DND-41 (cell line): ENCODE measurements at places on chromosomes 1 and 21.

GRCh38 chr1:196890668-196891067 is 2.8 kb downstream of the CFHR4 start:
- DNase-seq = no peak

- DNase-seq = peak; percentile 42
These were observed 19.3 kb downstream of the AHCYL1 start for GRCh38 chr1:110003747-110004428.

DNA sequence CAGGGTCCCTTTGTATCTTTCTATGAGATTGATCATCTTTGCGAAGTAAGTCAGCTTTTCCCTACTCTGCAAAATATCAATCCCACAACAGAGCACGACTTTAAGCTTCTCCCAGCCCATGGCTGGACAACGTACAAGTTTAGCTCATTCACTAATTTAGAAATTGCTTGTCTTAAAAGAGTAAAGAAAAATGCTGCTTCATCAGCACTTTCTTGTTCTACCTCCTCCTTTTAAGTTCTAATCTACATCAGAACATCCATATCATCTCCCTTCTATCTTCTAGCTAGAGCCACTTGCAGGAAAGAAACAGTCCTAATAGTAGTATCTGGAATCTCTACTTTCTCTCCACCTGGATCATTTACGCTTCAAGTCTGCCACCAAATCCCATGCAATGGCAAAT is 441.2 kb upstream of the ESRRG start:
- DNase-seq = no peak

DNA sequence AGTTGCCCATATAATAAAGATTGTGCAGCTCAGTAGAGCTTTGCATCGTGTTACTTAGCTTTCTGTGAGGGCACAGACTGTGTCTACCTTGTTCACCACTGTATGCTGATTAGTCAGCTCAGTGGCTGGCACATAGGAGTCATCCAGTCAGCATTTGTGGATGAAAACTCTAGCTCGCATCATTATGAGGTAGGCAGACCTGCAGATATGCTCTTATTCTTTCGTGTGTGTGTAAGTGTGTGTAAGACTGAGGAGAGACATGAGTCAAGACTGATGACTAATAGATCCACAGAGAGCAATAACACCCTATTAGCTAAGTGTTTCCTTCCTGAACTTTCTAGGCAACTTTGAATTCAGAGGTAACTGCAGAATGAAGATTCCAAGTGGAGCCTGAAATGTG is 17.1 kb downstream of the TTF2 start:
- DNase-seq = no peak

DNA sequence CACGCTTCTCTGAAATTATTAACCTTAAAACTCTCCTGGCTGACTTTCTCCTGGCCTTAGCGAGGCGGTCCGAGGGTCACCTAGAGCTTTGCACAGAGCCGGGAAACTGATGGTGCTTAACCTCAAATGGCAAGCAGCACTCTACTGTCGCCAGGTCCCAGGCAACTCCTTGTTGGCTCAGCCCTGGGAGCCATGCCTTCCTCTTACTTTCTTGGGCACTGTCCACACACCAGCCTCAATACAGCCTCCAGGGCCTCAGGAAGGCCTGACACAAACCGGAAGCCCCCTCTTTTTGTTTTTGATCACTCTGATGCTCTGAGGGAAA is 3.8 kb downstream of the TRABD2B start:
- no peak for DNase-seq

DNA sequence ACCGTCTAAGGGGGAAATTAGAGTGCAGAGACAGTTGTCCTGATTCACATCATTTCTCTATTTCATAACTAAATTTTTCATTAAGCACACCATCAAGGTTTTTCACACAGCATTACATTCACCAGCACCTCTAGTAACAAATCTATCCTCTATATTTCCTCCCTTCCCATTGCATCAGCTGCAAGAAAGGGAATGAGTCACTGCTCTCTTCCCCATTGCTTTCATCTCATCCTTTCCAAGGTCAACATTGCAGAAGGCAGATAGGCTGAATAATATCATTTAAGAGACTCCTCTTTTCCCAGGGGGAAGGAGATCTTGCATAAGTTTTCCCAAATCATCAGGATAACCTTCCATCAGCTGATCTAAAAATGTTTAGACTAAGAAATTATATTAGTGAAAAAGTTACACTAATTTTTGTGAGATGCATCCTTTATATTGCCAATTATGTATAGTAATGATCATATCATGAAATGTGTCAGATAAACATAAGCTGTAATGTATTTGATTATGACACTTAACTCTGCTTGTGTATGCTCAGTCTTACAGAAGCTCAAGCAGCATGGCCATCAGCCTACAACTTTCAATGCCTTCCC is 4.3 kb downstream of the INTS7 start:
- DNase-seq = no peak

GRCh38 chr1:179042087-179042486 is 16.4 kb downstream of the FAM20B start:
- DNase-seq = no peak

DNA sequence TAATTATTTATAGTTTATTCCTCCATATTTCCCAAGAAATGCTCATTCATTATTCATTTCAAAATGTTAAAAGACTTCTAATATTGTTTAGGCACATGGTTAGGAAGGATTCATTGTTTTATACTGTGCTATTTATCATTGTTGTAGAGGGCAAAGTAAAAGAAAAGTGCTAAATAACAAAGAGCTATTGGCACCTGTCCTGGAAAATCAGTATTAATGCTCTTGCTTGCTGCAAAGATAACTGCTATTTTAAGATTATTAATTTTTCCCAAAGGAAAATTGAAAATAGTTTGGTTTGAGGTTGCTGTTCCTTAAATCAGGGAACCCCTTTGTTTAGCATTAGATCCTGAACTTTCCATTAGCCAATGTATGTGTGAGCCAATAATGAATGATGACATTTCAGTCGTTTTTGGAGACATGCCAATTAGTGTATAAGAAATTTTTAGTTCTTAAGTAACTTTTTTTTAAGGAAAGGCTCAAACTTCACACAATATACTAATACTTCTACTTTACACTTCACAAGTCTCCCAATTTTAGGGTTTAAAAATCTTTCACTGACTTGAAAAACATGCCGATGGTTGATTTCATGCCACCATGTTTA is 39.9 kb downstream of the EPB41 start:
- DNase-seq = no peak

- no peak for DNase-seq
These were observed 2.4 kb downstream of the IGSF21 start for GRCh38 chr1:18109756-18110597.

DNA sequence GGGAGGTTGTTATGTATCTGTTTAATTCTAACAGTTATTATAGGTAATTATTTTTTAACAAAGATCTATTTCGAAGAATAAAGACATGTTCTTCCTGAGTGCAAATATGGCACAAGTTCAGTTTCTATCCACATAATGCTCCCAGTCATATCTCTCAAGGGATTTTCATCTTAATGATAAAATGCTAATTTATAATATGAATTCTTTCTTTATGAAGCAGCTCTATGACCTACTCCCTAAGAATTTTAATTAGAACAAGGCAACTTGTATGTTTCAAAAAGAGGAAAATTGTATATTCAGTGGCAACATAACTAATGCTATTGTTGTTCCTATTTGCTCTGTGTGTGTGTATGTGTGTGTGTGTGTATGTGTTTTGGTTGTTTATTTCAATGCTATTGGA is 1222.1 kb upstream of the NCAM2 start:
- no peak for DNase-seq

DNA sequence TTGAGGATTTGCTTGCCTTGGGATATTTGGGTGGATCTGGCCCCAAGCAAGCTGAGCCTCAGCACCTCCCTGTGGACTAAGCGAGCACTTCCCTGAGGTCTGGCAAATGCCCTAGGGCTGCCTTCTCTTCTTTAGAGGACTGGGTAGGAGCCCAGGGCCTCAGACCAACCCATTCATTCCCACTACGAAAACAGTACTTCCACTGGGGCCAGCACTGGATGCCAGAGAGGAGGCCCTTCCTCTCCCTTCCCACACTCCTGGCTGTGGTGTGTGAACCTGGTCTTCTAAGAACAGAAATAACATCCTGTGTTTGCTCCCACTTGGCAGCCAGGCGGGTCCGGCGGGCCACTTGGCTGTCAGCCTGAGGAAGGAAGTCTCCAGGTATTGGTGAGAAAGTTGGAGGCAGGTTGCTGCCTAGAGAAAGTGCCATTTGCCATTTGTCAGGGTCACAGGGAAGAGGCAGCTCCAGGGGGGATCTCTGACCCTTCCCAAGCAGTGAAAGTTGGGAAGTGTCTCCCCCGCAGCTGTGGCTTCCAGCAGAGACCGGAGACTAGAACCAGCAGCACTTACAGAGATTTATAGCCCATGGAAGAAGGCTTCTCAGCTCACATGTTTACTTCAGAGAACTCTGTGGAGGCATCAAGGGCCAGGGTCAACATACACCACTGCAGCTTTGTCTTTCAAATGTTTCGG is 323.5 kb downstream of the SIPA1L2 start:
- no peak for DNase-seq

GRCh38 chr1:150560011-150560438 is 10.8 kb downstream of the ADAMTSL4 start:
- DNase-seq = peak; percentile 68

DNA sequence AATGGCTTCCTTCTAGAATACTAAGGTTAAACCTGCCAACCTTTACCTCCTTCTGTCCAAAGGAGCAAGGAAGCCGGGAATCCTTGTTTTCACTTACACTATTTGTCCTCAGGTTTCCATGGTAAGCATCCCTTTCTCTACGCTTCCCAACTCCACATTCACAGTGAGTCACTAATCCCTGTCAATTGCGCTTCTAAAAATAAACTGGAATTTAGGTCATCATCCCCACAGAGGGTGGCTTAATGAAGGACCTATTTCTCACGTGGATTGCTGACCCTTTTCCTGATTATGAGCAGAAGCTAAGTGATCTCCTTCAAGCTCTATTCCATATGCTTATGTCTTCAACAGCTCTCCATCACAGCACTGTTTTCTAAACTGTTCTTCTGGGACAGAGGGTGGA is 39.9 kb upstream of the ABCA4 start:
- no peak for DNase-seq

DNA sequence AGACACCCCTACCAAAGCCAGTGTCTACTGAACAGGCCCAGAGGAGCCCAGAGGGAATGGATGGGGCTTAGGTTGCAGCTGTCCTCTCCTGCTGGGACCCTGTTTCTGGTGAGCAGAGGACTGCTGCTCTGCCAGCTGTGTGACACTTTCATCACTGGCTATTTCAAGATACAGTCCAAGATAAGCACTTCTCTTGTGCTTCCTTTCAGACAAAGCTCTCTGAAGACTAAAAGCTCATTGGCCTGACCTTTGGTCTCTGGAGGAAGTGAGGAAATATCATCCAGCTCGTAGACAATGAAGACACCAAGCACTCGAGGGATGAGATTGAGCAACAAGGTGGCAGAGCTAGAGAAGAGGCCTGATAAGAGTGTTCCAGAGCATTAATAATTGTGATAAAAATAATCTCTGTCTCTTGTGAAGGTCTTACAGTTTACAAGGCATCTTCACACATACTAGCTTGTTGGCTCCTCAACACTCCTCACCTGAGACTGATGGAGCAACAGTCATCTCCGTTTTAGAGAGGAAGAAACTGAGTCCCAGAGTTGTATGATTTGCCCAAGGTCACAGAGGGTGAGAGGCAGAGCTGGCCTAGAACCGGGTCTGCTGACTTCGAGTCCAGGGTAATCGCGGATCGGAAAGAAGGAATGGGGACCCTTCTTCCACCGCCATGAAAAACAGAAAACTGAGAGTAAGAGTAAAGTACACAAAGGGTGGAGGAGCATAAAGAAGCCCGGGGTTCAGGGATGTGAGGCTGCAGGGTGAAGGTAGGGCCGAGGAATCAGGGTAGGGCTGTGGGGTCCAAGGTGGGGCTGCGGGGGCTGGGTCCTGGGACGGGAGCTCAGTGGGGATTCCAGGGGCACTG is 666 bp downstream of the PAFAH2 start:
- peak; percentile 69 for DNase-seq

- no peak for DNase-seq
These were observed 2.0 kb upstream of the MTARC1 start for GRCh38 chr1:220784751-220785150.

GRCh38 chr1:107494061-107494460 is 353.2 kb downstream of the NTNG1 start:
- DNase-seq = no peak

- DNase-seq = no peak
These were observed 29.5 kb upstream of the HNRNPU start for GRCh38 chr1:244893836-244894235.

GRCh38 chr1:151060007-151060656 is at the start of gene MLLT11:
TSS of gene MLLT11 (plus strand) at chr1:151060397. CDS start at chr1:151067225, 6,828 bp downstream.
- DNase-seq = peak; percentile 91

GRCh38 chr1:44084998-44085675 is 33.5 kb upstream of the KLF17 start:
- DNase-seq = no peak

DNA sequence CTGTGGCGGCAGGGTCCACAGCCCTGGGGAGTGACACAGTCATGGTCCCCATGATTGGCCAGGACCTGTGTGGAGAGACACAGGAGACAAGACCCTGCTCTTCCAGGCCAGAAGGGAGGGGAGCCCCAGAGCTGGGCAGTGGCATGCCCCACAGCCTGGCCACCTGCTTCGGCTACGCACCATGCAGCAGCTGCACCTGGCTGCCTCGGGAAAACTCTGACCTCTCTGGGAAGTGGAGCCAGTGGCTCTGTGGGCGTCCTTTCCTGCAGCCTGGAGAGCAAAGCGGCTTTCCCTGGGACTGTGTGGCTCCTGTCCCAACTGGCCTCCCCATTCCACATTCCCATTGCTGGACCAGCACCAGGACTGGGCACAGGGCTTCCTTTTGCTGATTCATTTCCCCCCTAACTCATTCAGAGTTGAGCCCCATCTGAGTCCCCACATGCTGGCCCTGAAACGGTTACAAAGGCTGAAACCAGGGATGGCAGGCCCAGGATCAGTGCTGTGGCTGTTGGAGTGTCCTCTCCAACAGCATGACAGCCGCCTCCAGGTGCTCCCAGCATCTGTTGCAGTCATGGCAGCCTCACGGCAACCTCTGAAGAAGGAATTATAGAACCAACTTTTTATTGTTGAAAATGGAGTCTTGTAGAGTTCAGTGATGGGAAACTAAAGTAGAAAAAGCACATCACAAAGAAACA is 15.0 kb downstream of the OXCT2 start:
- DNase-seq = no peak

DNA sequence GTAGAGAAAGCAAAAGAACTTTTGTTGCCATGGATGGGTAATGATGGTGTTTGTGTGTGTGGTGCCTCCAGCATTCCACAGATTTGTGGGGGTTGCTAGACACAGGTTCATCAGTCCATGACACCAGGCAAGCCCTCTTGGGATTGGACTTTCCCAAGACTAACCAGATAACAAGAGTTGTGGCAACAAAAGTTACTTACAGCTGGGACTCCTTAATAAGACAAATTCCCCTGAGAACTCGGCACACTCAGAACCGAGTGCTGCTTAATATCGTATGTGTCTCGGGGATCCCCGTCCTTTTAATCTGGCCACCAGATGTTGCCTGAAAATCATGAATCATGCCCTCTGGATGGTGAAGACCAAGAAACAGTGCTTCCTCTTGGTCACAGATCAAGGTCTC is 193.3 kb downstream of the AJAP1 start:
- no peak for DNase-seq

DNA sequence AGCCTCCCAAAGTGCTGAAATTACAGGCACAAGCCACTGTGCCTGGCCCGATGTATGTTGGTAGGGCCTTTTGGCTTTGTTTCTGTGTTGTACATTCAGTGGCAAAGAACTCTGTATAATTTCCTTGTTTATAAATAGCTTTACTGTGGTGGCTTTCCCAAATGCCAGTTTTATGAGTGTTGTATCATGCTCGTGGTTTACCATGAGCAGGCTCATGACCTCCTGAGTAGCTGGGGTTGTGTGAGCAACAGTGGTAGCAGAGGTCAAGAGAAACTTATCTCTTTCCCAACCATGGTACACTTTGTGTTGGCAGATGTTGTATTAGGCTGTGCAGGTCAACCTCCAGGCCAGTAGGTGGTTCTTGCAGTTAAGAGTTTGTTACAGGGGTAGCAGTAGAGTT is 420.4 kb upstream of the BEND5 start:
- no peak for DNase-seq
